Right cardiac atrium (tissue), 5 donors: ENCODE measurements at places on chromosomes 1 and 21. TPM values are rescaled to one million over a fixed set of nuclear protein-coding genes. Genes with fewer than 3 reads are reported as not detected.

DNA sequence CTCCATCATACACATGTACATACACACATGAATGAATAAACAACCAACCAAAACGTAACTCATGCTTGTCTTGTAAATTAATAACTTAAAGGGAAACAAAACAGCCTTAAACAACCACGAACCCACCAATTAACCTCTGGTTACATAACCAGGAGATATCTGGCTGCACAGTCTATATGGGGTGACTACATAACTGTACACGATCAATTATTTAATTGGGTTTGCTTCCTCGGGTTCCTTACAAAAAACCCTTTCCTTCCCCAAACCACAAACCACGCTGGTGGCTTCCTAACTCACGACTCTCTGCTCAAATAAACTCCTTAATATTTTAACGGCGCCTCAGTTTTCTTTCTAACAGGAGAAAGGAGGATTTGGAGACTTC lies 744 bp downstream of the ZNF670 start:
- DNase-seq = no peak

F13B gene
- total RNA-seq = not detected

GRCh38 chr1:16387201-16388188 lies 20.5 kb downstream of the SZRD1 start:
- no peak for DNase-seq

DNA sequence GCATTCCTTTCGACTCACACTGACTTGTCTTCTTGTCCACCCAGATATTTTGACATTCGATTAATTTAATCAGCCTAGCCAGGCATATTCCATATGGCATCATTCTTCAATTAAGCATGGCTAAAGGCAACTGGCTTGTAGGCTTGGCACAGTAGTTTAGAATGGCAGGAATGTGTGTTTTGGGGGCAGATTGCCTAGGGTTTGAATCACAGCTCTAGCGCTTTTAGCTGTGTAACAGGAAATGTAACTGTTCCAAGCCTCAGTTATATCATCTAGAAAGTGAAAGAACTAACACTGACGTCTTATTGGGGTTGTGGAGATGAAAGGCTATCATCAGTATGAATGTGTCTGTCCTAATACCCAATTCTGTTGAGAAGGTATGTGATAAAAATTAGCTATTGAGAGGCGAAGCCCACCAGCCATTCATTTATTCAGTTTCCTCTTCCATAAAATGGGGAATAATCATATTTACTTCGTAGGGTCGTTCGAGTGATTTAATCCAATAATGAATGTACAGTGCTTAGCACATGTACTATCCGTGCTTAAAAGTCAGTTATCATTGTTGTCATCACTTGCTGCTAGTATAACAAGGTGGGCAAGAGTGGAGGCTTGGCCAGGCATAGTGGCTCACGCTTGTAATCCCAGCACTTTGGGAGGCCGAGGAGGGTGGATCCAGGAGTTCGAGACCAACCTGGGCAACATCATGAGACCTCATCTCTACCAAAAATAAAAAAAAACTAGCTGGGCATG lies 41.6 kb upstream of the GRHL3 start:
- DNase-seq = no peak

PRRC2C gene
- 58.0 TPM for total RNA-seq

GRCh38 chr1:99726818-99727217 lies 39.6 kb downstream of the FRRS1 start:
- no peak for DNase-seq
